Stimulated activated CD4-positive, alpha-beta T cell treated with anti-CD3 and anti-CD28 coated beads, Interleukin-1b, Interleukin-23, amount 100 ng/mL, for 1 hour (primary cell): ENCODE measurements at places on chromosomes 16 and 17.

DNA sequence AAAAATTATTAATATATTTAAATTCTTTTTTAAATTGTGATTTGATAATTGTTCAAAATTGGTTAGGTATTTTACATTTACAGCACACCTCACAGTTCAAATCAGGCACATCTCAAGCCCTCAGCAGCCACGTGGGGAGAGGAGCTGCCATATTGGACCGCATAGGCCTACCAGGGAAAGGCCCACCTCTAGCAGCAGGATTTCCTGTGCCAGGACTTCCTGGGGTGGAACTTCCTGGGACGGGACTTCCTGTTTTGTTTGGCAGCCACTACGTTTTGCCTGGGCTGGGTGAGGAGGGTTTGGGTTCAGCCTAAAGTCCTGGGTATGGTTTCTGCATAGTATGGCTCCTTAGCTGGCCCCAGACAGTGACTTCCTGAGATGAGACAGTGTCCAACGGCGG is 298.5 kb upstream of the FOXF1 start:
- DNase-seq: no peak

GRCh38 chr17:12987120-12987519 is 30.7 kb downstream of the ELAC2 start:
- no peak for DNase-seq

DNA sequence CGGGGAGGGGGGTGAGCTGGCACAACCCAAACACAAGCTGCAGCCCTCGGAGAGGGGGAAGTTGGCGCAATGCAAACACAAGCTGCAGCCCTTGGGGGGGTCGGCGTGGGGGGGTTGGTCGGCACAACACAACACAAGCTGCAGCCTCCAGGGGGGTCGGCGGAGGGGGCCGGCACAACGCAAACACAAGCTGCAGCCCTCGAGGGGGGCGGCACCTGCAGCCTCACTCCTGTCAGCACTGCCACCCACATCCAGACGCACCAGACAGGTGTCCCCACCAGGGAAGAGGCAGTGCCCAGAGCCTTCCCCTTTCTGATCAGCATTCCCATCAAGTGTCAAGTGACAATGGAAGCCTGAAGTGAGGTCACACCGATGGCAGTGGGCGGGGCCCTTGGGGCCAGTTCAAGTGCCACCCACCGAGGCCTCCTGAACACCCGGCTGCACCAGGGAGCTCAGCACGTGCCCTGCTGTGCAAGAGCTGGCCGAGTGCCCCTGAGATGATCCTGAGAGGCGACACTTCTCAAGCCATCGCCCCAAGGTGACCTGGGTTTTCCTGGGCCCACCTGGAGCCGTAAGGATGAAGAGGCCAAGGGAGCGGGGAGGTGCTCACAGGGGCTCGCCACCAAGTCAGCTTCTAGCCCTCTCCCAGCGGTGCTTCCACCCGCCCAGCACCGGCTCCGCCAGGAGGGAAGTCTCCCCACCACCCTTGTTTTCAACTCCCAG is 59.3 kb downstream of the KLHDC4 start:
- no peak for DNase-seq

DNA sequence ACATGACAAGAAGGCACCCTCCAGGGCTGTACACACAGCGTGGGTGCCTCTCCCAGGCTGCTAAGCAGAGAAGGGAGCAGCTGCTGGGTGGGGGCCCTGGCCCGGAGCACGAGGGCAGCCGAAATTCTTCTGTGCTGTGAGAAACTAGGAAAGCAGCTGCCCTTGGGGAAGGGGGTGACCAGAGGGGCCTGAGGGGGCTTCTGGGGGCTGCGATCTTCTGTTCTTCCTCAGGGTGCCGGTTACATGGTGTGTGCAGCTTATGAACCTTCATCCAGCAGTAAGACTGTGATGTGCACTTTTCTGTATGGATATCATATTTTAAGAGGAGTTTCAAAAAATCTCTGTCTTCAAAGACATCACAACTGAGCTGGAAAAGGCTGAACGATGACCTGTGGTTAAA is 43.2 kb upstream of the METRNL start:
- no peak for DNase-seq

DNA sequence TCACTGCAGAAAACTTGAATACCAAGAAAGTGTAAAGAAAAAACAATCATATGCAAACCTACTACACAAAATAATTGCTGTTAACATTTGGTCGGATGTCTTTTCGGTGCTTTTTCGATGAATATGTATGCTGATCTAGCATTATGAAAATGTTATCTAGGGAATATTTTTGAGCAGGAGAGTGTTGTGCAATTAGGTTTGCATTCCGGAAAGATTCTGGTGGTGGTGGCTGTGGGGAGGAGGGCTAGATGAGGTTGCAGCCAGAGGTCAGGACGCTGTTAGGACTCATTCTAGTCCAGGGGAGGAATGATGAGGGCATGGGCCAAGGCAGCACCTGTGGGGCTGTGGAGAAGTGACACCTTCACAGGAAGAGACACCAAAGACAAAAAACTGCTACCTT is 258.0 kb upstream of the ASIC2 start:
- DNase-seq: no peak

GRCh38 chr16:2206420-2206779 is 1.1 kb downstream of the MLST8 start:
- DNase-seq: no peak

DNA sequence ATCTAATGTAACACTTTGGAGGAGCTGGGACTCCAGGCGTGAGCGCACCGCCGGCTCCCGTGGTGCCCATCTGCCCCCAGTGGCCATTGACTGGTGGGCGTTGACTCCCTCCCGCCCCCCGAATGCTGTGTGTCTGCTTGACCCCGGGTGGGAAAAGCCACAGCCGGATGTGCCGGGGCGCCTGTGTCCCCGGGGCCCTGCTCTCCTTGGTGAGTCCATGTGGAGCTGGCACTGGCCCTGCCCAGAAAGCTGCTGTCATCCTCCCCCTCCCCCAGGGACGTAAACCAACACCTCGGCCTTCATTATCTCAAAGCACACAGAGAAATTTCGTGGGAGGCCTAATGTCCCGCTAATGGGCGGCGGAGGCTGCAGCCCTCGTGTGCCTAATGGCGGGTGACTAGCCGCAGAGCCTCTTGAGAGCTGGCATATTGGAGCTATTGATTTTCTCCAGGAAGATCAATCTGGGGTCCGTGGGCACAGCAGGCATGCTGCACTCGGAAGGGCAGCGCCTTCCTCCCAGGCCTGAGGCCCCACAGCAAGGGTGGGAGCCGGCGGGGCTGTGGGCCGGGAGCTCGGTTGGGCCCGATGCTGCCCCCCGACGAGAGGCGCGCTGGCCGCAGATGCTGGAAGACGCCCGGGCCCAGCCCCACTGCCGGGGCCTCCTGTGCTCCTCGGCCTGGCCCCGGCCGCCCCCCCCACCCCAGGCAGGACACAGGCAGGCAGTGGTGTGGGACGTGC is 4.0 kb upstream of the PERCC1 start:
- no peak for DNase-seq

GRCh38 chr16:12170103-12171040 is 193.8 kb downstream of the SNX29 start:
- DNase-seq: no peak

DNA sequence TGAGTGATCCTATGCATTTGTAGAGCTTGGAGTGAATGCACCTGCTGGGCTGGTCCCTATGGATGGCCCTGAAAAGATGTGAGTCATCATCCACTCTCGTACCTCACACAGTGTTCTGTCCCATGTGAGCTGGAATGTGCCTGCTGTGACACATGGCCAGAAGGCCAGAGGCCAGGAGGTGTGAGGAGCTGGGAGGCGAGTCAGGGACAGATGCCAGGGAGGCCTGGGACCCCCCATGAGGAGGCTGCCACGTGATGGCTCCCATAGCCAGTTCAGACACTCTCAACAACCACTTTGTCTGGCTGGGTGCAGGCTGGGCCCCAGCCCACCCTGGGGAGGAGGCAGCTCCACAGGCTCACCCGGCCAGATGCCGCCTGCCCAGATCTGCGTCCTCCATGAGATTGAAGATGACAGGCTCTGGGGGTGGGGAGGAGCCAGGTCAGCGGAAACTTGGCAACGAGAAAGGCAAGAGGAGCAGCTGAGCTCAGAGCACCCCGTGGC is 168.8 kb downstream of the C16orf78 start:
- no peak for DNase-seq

DNA sequence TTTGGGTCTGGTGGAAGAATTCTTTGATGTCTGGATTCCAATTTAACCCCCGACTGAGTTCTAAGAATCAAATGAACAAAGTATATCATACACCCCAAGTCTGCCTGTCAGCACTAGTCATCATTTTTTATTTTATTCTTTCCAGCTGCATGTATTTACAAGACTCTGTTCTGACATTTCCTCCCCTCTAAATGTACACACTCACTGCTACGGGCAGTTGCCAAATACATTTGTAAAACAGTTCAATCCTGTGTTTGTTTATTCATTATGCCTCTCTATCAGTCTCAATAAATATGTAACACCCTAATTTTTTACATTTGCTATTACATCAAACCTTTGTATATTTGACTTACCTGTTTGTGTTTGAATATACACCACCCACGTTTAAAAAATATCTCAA is 422.3 kb upstream of the PSMD7 start:
- DNase-seq: no peak

DNA sequence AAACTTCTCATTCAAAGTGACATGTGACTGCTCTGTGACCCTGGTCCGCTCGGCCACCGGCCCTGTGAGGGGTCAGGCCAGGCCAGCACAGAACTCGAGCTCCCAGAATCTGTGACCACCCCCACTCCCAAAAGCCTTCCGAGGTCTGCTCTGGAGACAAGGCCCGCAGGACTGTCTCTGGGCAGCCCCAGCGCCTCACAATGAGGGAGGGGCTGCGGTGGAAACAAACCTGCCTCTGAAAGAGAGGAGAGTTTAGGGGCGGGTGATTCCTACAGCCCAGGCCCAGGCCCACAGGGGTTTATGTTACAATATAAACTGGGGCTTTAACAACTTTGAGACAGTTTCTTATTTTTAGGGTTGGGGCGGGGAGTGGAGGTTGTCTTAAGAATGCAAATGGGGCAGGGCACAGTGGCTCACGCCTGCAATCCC is 19.9 kb downstream of the IGFBP4 start:
- DNase-seq: no peak

DNA sequence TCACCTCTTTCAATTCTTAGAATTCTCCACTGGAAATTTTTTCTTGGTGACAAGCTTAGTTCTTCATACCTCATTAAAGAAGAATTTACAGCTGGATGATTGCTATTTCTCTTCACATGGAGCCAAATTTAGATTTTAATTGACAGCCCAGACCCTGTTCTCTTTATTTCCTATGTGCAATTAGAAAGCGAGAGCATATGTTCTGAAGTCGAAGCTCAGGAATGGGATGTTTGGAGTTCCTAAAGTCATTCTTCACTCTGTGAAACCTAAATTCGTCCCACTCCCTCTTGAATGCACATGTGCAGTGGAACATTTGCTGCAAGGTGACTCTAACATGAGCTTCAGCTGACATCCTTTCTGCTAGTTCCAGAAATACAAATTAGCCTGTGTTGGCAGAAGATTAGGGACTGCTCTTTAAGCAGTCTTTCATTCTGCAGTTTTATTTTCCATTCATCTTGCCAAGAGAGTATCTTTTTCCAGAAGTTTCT is 129.3 kb upstream of the KCNJ16 start:
- DNase-seq: no peak

DNA sequence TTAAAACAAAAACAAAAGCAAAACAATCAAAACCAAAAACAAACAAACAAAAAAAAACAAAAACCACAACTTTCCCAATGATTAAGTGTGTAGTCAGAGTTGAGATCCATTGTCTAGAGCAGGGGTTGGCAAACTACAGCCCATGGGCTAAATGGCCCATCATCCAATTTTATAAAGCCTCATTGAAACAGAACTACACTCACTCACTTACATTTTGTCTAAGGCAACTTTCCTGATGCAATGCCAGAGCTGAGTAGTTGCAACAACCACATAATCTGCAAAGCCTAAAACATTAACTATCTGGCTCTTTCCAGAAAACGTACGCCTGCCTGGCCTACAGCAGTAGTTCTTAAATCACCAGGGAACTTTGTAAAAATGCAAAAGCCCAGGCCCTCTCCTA is 124.1 kb downstream of the SOX9 start:
- no peak for DNase-seq

- DNase-seq: no peak
Observed at GRCh38 chr16:51119556-51119955, 31.5 kb downstream of the SALL1 start.

DNA sequence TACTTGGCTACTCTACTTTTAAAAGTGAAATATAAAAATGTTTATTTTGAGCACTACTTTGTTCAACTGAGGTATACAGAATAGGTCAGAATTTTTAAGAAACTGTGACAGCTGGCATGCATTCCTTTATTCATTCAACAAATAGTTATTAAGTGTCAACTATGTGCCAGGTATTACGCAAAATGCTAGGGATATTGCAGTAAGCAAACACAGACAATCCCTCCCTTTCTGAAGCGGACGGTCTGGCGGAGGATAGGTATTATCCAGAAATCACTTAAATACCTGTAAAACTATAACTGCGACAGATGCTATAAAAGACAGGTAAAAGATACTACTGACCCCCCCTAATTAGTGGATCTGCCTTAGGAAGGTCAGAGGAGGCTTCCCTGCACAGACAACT is 26.1 kb downstream of the METTL16 start:
- no peak for DNase-seq

- peak; percentile 53 for DNase-seq
Observed at GRCh38 chr17:80263253-80264204, 2.9 kb downstream of the RNF213 start.

DNA sequence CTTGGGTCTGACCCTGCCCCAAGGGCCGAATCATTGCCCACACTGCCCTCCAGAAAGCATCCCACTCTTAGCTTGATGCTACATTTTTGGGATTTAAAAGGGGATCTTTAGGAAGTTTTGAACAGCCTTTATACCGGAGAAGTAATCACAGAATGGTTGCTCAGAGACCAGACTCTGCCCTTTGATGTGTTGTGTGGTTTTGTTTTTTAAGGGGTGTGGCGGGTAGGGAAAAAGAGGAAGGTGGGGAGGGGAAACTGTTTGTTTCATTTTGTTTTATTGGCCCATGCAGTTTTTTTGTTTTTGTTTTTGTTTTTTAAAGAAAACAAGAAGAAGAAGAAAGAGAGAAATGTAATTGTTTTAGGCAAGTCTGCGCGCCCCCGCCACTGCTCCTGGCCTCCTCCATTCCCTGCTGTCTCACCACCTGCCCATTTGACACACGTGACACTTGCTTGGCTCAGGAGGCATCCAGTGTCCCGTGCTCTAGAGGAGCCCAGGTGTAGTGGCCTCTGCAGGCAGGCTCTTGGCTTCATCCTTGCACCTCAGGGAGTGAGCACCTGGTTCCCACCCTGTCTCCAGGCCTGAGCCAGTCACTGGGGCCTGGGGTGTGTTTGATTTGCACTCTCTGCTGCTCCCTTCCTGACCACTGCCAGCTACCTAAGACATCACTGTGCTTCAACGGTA is 35.7 kb downstream of the GNAO1 start:
- no peak for DNase-seq
